ENCODE measurements at places on chromosomes 3 and 15. TPM values are rescaled to one million over a fixed set of nuclear protein-coding genes. Genes with fewer than 3 reads are reported as not detected.

DNA sequence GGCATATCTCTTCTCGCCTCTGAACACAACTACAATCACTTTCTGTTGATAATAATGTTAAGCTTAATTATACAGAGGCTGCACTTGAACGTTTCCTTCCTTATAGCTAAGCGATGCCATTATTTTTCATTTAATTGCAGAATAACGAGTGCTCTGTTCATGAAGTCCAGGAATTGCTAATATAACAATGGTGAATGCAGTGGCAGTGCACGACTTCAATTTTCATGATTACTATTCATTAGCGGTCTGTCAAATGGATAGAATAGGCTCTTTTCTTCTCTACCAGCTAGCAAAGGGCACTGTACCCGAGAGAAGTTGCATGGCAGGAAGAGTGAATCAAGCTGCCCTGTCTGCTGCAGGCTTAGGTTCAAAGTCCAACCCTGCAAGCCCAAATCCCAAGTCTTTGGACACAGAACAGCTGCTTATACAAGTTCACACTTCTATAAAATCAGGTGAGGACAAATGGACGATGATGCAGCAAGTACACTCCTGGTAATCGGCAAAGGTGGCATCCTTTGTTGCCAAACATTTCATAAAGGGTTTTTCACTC lies 75.6 kb downstream of the PDZRN3 start:
- no peaks in the 10 kb centered on the region for H3K36me3 ChIP-seq
- DNase-seq, result no peak
- no peaks in the 10 kb centered on the region for H3K4me1 ChIP-seq
- H3K4me3 ChIP-seq, result no peak overlapping the region
- H3K27ac ChIP-seq, result no peak overlapping the region

- no peaks in the 10 kb centered on the region for H3K36me3 ChIP-seq
- DNase-seq, result no peak
- H3K27me3 ChIP-seq, result no peaks in the 10 kb centered on the region
- H3K4me3 ChIP-seq, result no peak overlapping the region
- H3K4me1 ChIP-seq, result no peaks in the 10 kb centered on the region
- no peak overlapping the region for H3K27ac ChIP-seq
These were observed 646.4 kb upstream of the NR2F2 start for GRCh38 chr15:95684126-95684525.

DNA sequence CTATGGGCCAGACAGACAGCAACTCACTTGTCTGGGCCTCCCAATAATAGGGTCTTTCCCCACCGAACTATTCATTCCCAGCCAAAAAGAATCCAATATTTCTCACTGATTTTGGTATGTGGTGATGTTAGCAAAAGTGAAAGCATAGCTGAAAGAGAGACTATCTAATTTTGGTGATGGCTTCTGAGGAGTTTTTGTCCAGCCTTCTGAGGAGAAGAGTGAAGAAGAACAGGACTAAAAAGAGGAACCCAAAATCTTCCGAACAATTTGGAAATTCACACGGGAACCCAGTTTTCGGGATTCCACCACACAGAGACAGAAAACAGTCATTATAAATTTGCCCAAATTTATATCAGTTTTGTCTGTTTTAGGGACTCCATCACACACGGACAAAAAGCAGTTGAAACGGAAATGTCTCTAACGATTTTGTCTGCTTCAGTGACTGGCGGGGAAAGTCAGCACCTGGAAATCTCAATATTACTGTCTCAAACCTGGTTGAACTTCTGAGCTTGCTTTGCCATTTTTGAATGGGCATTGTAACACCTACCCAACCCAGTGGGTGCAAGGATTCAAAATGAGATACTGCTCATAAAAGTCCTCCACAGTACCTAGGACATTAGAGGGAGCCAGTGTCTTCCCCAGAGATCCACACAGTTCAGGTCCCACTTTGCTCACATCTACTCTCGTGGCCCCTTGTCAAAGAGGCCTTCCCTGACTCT lies 9.1 kb downstream of the CD80 start:
- no peaks in the 10 kb centered on the region for H3K27me3 ChIP-seq
- DNase-seq, result peak; percentile 53
- peaks cover 20% of the 10 kb centered on the region for H3K4me1 ChIP-seq
- H3K27ac ChIP-seq, result no peak overlapping the region
- no peak overlapping the region for H3K4me3 ChIP-seq
- no peaks in the 10 kb centered on the region for H3K36me3 ChIP-seq

GRCh38 chr3:45545476-45545875 lies 49.1 kb upstream of the LIMD1 start:
- no peak for DNase-seq
- H3K27me3 ChIP-seq, result no peaks in the 10 kb centered on the region
- H3K27ac ChIP-seq, result no peak overlapping the region
- H3K4me1 ChIP-seq, result no peaks in the 10 kb centered on the region
- H3K36me3 ChIP-seq, result peaks cover 15% of the 10 kb centered on the region
- H3K4me3 ChIP-seq, result no peak overlapping the region

- no peak for DNase-seq
These were observed 17.8 kb downstream of the SMAD3 start for GRCh38 chr15:67083135-67083762.

GRCh38 chr3:71723452-71724170 lies 1.6 kb downstream of the EIF4E3 start:
- peaks cover 9% of the 10 kb centered on the region for H3K4me1 ChIP-seq
- H3K27ac ChIP-seq, result no peak overlapping the region
- no peak overlapping the region for H3K4me3 ChIP-seq
- no peak for DNase-seq

GRCh38 chr15:39730552-39730951 lies 52.1 kb downstream of the FSIP1 start:
- H3K4me3 ChIP-seq, result no peak overlapping the region
- H3K4me1 ChIP-seq, result no peaks in the 10 kb centered on the region
- H3K27ac ChIP-seq, result no peak overlapping the region
- no peaks in the 10 kb centered on the region for H3K27me3 ChIP-seq
- H3K36me3 ChIP-seq, result no peaks in the 10 kb centered on the region

DNA sequence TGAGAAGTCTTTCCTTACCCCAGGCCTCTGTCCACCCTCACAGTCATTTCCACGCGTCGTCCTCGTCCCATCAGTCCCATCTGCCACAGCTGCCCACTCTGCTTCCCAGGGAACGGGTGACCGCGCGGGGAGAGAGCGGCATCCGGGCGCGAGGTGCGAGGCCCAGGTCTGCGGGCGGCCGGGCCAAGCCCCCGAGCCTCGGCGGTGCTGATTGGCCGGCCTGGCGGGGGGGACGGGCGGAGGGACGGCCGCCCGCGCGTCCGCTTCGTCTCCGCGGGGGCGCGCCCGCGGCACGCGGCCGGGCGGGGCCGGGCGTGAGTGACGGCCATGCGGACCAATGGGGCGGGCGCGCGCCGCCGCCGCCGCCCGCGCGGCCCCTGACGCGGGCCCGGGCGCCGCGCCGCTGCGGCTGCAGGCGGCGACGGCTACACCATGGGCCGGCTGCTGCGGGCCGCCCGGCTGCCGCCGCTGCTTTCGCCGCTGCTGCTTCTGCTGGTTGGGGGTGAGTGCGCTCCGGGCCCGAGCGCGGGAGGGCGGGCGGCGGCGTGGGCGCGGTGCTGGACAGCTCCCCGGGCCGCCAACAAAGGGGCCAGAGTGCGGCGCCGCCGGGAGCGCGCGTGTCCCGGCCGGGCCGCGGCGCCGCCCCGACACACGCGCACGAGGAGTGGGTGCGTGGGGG lies at the start of gene PODXL2:
PODXL2 (plus strand) TSS at position 398 of the 679 bp plus-strand sequence; CDS start at position 433, 35 bp downstream.
- peak; percentile 84 for DNase-seq
- H3K36me3 ChIP-seq, result no peaks in the 10 kb centered on the region
- H3K27me3 ChIP-seq, result no peaks in the 10 kb centered on the region
- H3K4me3 ChIP-seq, result peak within 1 kb of the TSS; percentile 75
- H3K27ac ChIP-seq, result peak within 1 kb of the TSS; percentile 35

The CMTM8 gene
- 0.14 TPM for total RNA-seq

The ITIH1 gene
- not detected for total RNA-seq

Measured in Karpas-422 (cell line).